ENCODE measurements at places on chromosomes 7 and 10.

DNA sequence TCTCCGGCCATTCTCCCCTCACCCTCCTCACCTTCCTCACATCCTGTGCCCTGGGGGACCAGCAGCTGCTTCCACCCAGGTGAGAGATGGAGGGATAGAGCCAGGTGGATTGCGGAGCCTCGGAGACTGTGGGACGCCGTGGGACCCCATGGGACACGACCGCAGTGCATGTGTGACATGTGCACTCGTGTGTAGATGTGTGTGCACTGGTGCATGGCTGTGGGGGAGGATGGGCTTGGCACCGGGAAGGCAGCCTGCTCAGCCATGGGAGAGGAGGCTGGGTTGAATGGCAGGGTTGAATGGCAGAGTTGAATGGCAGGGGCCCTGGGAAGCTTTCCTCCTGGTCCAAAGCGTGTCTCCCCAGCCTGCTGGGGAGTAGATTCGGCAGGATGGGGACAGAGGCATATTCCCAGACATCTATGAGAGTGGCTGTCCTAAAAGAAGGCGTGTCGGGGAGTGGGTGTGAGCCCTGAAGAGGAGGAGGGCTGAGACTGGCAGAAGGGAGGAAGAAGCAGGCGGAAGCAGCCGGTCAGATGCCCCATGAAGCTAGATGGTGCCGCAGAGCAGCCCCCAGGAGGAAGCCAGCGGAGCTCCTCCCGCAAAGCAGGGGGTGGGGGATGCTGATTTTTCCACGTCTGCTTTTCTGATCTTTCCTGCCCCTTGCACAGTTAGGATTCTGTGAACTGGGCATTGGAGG, 815 bp downstream of the GIMAP8 start:
- DNase-seq = peak; percentile 20

GRCh38 chr10:93181271-93182048, 107.8 kb downstream of the CYP26A1 start:
- no peak for DNase-seq

DNA sequence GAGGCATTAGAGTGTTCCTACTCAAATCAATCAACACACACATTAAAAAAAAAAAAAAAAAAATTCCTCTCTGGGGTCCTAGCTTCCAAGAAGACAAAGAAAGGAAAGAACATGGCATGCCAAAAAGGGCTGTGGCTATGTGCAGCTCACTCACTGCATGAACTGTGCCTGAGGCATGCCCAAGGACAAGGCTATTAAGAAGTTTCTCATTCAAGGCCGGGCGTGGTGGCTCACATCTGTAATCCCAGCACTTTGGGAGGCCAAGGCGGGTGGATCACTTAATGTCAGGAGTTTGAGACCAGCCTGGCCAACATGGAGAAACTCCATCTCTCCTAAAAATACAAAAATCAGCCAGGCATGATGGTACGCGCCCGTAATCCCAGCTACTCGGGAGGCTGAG, 41.9 kb upstream of the PPP3CB start:
- no peak for DNase-seq

DNA sequence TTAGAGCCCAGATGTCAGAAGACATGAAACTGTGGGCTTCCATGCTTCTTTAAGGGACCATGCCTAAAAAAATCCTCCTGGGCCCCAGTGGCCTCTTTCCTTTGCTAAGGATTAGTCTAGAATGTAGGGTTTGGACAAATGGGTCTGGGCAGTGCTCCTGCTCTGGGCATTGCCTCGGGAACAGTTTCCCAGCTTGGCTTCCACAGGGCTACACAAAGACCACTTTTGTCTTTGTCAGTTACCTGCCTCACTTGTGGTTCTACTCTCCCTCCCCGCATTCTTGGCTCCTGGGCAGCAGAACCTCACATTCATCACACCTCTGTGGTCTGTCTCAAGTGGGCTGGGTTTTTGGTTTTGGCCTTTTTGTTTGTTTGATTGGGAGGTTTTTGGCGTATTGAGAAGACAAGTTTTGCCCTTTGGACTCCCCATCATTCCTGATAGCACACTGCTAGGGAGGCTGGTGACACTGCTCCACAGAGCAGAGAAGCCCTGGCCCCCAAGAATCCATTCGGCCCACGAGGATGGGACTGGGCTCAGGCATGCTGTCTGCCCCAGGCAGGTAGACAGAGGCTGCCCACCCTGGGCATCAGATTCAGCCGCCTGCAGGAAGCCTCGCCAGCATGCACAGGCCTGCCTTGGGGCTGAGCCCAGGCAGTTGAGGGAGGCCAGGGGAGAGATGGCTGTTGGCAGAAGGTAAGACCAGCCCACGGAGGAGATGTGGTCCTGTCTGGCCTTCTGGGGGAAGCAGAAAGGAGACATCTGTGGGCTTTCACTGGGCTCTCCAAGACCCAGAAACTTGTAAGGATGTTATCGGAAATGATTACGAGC, 343.7 kb downstream of the WDR11 start:
- DNase-seq = no peak

GRCh38 chr7:136230210-136230609, 253.1 kb upstream of the MTPN start:
- DNase-seq = no peak

- DNase-seq = no peak
Observed at GRCh38 chr10:31147210-31147608, 115.5 kb upstream of the ZNF438 start.

- DNase-seq = no peak
Observed at GRCh38 chr7:65731129-65731528, 141.7 kb upstream of the VKORC1L1 start.

GRCh38 chr10:123570051-123570897, 95.9 kb upstream of the GPR26 start:
- no peak for DNase-seq

DNA sequence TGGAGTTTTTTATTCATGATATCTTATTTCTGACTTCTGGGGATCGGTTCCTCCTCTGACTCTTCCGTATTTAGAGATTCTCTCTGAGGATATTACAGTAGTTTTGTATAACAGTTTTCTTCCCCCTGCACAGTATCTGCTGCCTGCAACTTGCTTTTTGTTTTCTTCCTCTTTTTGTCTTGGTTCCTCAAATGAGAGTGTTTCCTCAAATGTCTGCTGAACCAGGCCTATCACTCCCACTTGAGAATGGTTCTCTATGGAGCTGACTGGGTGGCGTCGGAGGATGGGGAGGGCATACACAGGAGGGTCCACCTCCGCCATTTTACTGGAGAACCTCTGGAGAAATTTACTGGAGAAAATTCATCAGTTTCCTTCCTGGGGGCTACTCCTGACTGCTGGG, 27.7 kb downstream of the ARHGAP22 start:
- no peak for DNase-seq

- no peak for DNase-seq
Observed at GRCh38 chr10:93222211-93222754, 148.6 kb downstream of the CYP26A1 start.

DNA sequence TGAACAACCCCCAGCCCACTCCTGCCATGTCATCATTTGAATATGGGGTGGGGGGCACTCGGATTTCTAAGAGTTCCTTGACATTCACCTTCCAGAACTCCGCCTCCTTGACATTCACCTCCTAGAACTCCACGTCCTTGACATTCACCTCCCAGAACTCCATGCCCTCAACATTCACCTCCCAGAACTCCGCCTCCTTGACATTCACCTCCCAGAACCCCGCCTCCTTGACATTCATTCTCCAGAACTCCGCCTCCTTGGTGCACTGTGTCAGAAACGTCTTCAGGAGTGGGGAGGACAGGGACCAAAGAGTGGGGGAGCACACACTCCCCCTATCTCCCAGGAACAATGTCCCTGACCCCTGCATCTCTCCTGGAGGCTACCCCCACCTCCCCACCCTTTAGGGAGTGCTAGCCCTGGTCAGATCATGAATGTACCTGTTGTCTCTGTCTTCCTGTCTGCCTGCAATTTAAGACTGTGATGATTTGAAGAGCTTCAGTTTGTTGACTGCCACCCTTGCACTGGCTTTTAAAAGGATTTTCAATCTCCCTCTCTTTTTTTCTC, 110.1 kb downstream of the NPTX2 start:
- no peak for DNase-seq

DNA sequence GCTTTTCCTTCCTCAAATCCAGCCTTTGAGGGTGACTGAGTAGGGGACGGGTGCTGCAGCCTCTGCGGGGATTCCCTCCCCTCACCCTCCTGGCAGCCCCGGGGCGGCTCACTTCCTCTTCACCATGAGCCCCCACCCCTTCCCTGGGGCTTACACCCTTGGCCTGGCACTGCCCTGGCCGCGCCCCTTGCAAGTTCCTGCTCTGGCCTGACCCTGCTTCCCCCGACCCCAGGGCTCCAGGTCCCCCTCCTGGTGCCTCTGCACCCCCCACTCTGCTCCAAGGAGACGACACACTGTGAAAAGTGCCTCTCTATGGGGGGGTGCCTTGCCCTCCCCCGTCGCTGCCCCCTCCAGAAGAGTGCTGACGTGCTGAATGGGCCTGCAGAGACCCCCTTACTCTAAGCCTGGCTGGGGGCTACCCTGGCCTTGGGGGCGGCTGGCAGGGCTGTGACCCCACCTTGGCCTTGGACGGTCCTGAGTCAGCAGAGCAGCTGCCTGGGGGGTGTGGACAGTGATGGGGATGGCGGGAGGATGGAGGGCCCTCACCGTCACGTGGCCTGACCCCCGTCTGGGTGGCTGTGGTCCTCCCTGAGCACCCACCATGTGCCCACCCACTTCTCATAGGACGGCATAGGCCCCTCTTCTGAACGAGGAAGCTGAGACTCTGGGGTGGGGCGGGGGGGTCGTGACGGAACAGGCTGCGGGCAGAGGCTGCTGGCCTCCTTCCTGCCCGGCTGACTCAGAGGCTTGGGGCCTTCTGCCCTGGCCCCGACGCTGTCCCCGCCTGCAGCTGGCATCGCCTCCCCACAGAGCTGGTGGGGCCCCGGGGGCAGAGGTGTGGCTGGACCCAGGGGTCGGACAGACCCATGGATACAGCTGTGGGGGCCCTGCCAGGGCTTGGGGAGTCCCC, 9.8 kb downstream of the LFNG start:
- peak; percentile 39 for DNase-seq

DNA sequence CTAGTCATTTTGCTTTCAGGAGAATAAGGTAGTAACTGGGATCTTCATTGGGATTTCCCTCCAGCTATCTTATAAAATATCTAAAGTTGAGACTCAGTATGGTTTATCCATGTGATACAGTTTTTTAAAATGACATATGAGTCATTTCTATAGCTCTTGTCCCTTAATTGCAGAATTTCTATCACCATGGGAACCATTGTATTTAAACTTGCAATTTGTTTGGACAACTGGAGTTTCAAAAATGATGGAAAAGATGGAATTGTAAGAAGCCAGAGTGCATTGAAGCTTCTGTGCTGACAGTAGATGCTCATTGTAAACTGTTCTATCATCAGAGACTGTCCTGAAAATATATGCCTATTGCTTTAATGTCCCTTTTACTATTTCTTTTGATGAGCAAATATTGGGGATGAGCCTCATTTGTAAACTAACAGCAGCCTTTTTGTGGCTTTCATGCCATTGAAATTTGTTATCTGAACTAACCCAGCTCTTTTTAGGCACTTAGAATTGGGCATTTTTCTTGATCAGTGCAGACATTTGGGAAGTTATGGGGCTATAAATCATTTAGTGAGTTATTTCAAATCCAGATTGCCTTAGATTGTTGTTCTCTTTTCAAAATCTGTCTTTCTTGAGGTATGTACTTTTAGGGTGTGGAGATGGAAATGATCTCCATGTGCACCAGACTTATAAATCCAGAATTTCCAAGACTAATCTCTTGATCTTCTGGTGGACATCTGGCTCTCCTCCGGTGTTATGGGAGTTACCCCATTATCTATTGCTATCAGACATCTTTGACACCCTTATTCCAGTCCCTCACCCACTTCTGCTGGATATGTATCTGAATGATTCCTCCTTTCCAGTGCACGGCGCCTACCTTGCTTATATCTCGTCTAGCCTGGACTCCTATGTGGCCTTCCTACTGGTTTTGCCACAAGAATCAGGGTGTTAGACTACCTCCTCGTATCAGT, 159.0 kb downstream of the SND1 start:
- DNase-seq = no peak

DNA sequence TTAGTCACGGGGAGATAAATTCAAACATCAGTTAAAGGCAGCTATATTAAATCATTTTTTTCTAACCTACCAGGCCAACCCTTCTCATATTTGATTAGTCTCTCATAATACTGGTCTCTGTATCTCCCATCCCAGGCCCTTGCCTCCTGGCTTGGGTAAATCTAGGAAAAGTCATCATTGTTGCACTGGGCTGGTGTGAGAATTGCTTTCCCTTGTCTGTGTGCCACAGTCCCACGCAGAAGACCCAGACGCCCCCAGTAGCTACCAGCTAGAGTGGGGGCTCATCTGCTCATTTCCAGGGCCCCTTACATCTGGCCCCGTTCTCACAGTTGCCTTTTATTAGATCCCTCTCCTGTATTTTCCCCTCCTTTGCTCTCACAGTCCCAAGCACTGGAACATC, 67.6 kb upstream of the VIPR2 start:
- DNase-seq = no peak

DNA sequence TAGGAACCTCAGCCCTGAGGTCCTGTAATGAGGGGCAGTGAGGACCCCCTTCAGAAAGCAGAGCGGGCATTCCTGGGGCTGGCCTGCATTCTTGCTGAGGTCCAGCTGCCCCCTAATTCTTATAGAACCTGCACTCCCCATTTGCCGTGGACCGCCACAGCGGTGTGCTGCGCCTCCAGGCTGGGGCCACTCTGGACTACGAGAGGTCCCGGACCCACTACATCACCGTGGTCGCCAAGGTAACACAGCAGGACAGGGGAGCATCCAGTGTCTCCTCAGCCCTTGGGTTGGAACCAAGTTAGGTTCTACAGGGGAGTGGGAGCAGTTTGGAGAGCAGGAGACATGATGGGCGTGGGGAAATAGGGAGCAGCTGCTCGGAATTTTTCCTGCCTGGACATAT, 7.3 kb downstream of the CDHR1 start:
- DNase-seq = no peak

DNA sequence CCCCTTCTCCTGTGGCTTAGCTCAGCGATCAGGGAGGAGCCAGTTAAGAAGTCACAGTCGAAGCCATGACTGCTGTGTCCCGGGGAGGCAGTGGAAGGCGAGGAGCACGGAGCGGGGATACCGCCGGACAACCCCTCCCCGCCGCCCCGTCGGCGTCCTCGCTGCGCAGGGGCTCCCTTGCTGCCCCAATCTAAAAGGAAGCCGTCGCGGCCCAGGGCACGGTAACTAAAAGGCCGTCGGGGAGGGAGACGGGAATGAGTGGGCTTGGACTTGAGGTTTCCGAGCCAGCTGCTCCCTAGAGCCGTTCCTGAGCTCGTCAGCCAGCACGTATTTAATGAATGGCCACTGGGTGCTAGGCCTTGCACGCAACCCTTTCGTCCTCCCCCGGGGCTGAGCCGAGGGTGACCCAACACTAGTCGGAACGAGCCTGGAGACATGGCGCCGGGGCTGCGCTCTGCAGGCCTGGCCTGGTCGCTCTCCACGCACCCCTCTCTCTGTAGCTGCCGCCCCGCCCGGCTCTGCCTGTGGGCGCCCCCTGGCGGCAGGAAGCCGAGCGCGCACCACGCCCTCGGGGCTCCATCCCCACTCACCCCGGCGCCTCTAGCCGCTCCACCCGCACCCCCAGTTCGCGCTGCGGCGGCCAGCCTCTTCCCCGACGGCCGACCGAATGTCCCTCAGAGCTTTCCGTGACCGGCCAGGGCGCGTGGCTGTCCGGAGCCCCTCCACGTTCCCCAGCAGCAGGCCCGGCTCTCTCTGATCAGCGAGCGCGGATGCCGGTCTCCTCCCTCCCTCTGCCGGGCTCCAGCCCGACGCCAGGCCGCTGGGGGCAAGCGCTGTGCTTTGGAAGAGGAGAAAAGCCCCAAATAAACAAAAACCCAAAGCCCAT, 29.3 kb upstream of the KCNK18 start:
- peak; percentile 56 for DNase-seq

GRCh38 chr10:106795619-106796018, 368.9 kb downstream of the SORCS1 start:
- no peak for DNase-seq

All from hippocampal formation (tissue), 2 donors.